ENCODE measurements at places on chromosomes 3 and 15.

DNA sequence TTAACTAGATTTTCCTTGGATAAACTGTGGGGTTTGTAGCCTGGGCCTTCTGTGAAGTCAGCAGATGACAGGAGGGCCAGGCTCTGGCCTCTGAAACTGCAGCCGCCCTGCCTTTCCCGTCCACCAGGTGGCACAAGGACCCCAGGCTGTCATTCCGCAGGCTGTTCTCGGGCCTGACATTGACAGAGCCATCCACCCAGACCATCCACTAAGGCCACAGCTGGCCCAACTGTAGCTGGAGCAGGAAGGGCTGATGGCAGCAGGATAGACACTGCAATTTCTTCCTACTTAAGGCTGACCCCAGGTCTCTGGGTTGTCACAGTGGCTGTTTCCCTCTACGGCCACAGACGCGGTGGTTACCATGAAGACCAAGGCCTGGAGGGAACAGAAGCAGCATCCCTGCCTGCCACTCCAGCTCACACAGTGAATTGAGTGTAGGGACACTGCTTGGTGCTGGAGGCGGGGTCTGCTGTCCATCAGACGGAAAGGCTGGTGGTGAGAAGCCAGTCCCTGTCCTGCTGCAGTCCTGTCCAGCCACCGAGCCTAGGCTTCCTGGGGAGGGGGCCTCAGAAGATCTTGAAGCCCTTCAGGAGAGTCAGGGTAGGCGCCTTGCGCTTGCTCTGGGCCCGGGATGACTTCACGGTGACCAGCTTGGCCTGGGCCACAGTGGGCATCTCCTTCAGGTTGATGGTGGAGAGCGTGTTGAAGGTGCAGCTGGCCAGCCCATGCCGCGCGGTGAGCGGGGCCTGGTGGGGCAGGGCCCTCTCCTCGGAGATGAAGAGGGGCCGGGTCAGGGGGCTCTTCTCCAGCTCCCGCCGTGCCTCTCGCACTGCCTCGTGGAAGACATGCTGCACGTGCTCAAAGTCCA lies 9.4 kb downstream of the SLC51B start:
- peak; percentile 66 for DNase-seq

GRCh38 chr3:166275024-166275390 lies 437.8 kb upstream of the BCHE start:
- no peak for DNase-seq

DNA sequence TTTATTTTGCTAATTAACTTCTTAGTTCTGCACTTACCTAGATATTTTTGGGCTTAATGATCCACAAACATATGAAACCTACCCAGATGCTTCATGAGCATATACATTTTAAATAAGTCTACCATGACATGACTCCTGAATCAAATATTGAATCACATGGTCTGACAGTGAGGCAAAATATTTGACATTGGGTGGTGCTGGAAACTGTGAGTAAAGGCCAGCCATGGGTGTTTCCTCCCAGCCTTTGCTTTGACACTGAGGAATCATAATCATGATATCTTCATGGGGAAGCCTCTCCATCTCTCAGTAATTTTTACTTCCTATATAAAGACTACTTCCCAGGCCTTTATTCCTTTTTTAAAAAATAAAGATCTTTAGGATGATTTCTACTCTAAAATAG lies 22.8 kb upstream of the SSR3 start:
- DNase-seq: no peak

DNA sequence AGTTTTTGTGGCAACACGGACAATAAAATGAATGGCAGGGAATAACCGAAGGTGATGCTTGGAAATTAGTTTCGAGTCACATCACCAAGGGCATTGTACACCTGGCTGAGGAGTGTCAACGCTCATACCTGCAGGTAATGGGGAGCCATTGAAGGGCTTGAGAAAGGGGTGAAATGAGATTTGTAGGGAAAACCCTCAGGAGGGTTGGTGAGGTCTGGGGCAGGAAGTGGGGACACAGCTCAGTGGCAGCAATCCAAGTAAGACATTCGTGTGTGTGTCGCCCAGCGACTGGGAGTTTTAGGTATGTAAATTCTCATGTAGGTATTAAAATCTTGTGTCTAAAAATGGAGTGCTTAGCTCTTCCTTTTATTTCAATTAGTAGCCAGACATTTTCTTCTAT lies 14.3 kb downstream of the PARP14 start:
- DNase-seq: no peak

DNA sequence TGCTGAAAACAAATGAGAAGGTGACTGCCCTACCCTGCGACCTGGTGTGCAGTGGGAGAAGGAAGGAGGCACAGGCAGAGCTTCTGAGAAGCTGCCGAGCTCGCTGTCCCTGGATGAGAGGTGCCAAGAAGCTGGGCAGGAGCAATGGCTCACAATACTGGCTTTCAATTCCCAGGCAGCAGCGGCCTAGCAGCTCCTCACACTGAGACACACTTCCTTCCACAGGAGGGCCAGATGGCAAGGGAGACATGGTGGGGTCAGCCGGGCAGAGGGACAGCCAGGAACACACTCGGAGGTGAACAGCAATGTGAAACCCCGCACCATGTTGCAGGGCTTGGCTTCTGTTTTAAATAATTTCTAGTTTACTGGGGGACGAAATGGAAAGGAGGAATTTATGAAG lies 314.6 kb downstream of the EPHB1 start:
- no peak for DNase-seq

Data from ACHN (cell line).